ENCODE measurements at places on chromosomes 2 and 18.

DNA sequence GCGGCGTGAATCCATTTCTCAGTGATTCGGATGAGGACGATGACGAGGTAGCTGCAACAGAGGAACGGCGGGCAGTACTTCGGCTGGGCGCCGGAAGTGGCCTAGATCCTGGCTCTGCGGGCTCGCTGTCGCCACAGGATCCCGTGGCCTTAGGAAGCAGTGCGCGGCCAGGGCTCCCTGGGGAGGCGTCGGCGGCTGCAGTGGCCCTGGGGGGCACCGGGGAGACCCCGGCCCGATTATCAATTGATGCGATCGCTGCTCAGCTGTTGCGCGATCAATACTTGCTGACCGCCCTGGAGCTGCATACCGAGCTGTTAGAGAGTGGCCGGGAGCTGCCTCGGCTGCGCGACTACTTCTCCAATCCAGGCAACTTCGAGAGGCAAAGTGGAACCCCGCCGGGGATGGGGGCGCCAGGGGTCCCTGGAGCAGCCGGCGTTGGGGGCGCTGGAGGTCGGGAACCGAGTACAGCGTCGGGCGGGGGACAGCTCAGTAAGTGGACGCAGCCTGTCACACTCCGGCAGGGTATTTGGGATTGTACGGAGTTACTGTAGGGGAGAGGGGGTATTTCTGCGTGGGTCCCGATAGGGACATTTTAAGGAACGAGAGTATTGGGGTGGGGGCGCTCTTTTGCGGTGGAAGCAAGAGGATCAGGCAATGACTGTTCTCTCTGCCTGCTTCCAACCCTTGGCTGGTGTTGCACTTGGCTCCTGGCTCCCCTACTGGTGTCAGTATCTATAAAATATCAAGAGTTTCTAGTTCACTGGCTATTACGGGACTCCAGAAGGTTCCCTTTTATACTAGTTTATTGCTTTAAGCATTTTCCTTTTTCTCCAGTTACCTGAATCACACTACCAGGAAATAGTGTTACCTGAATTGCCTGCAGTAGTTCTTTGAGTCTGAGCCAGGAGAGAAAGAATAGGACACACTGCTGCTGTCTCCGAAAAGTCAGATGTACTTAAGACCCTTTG lies 772 bp downstream of the RELCH start:
- peak; percentile 42 for DNase-seq

GRCh38 chr18:13269521-13270011 lies 51.0 kb downstream of the LDLRAD4 start:
- DNase-seq: no peak

- peak; percentile 47 for DNase-seq
These were observed 110.0 kb downstream of the MYCN start for GRCh38 chr2:16050261-16050907.

- DNase-seq: no peak
These were observed 1.7 kb upstream of the USP14 start for GRCh38 chr18:156514-157230.

GRCh38 chr18:42798606-42799170 lies 316.8 kb downstream of the RIT2 start:
- DNase-seq: no peak
